ENCODE measurements at places on chromosomes 1 and 21. TPM values are rescaled to one million over a fixed set of nuclear protein-coding genes. Genes with fewer than 3 reads are reported as not detected.
A peak's percentile ranks its signal among the peaks of the same experiment; 100 is the strongest.

The RAB42 gene
- not detected for total RNA-seq

DNA sequence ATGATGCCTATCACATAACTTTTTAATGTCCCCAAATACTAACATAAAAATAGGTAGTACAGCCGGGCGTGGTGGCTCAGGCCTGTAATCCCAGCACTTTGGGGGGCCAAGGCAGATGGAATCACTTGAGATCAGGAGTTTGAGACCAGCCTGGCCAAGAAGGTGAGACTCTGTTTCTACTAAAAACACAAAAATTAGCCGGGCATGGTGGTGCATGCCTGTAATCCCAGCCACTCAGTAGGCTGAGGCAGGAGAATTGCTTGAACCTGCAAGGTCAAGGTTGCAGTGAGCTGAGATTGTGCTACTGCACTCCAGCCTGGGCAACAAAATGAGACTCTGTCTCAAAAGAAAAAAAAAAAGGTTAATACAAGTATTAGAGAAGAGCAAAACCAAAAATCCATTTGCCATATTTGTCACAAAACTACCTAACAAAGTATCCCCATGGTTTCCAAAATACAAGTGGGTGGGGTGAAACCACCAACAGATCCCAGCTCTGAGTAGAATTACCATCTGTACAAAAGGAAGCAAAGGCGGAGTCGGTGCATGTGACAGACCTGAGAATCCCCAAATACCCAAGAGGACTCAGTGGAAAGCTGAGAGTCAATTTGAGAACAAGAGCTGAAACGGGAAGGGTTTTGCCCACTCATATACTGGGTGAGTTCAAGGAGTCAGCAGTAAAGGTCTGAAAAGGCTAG lies 113.2 kb downstream of the TOMM20 start:
- H3K27me3 ChIP-seq: no peaks in the 10 kb centered on the region
- H3K36me3 ChIP-seq: peaks cover 15% of the 10 kb centered on the region
- H3K4me3 ChIP-seq: no peak overlapping the region
- peak overlapping the region; percentile 94 for H3K27ac ChIP-seq
- peaks cover 93% of the 10 kb centered on the region for H3K4me1 ChIP-seq
- peak; percentile 84 for DNase-seq

The MIXL1 gene
- total RNA-seq: not detected

GRCh38 chr1:106717591-106717990 lies 338.9 kb upstream of the PRMT6 start:
- H3K36me3 ChIP-seq: no peaks in the 10 kb centered on the region
- no peak overlapping the region for H3K27ac ChIP-seq
- no peak for DNase-seq
- no peaks in the 10 kb centered on the region for H3K4me1 ChIP-seq
- H3K27me3 ChIP-seq: no peaks in the 10 kb centered on the region

GRCh38 chr1:156664046-156664766 lies 13.0 kb downstream of the NES start:
- no peaks in the 10 kb centered on the region for H3K27me3 ChIP-seq
- H3K4me3 ChIP-seq: no peak overlapping the region
- peaks cover 22% of the 10 kb centered on the region for H3K4me1 ChIP-seq
- no peaks in the 10 kb centered on the region for H3K36me3 ChIP-seq
- no peak overlapping the region for H3K27ac ChIP-seq

- H3K4me1 ChIP-seq: no peaks in the 10 kb centered on the region
- DNase-seq: no peak
- H3K4me3 ChIP-seq: no peak overlapping the region
- no peaks in the 10 kb centered on the region for H3K27me3 ChIP-seq
- H3K27ac ChIP-seq: peak overlapping the region; percentile 59
Measured at GRCh38 chr1:30934613-30935012, 26.1 kb upstream of the SDC3 start.

DNA sequence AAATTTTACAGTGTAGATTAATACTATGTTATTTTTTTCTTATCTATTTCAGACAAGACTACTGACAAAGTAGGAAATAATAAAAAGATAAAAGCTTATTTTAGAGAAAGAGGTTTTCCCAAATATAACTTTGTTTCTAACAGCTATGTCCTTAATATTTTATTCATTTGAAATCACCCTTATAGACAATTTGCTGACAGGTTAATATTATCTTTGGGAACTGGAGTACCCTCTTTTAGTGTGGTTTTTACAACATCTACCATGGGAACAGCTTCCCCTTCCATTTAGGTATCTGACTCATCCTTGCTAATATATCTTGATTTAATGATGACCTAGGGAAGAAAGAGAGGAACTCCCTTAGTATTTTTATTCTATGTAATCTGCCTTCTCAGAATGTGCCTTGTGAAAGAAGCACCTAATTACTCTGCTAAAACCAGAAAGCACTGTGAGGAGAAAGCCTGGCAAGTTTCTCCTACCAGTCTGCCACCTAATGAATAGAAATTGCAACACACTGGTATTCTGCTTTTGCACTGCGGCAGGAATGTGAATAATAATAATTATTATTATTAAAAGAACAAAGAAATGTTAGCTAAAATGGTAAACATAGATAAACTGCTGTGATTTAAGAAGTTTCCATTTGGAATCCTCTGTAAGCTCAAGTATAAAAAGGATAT lies 192.8 kb downstream of the PDE4B start:
- H3K27ac ChIP-seq: no peak overlapping the region
- H3K4me3 ChIP-seq: no peak overlapping the region
- DNase-seq: no peak
- H3K27me3 ChIP-seq: peaks cover 8% of the 10 kb centered on the region
- no peaks in the 10 kb centered on the region for H3K4me1 ChIP-seq

DNA sequence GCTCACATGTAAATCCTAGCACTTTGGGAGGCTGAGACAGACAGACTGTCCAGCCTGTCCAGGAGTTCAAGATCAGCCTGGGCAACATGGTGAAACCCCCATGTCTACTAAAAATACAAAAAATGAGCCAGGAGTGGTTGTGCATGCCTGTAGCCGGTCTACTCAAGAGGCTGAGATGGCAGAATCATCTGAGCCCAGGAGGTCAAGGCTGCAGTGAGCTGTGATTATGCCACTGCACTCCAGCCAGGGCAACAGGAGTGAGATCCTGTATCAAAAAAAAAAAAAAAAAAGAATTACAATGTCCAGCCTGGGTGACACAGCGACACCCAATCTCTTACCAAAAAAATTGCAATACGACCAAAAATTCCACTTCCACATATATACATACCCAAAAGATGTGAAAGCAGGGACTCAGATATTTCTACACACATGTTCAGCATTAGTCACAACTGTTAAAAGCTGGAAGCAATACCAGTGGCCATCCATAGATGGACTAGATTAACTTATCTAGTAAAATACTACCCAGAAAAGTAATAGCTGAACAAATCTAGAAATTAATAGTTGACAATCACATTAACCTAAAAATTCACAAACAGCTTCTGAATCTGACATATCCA lies 49.2 kb downstream of the ASH1L start:
- H3K27ac ChIP-seq: no peak overlapping the region
- peaks cover 4% of the 10 kb centered on the region for H3K36me3 ChIP-seq
- no peaks in the 10 kb centered on the region for H3K27me3 ChIP-seq
- H3K4me1 ChIP-seq: peaks cover 49% of the 10 kb centered on the region
- DNase-seq: no peak

GRCh38 chr1:94873520-94874351 lies 53.2 kb downstream of the CNN3 start:
- DNase-seq: no peak
- no peaks in the 10 kb centered on the region for H3K36me3 ChIP-seq
- no peak overlapping the region for H3K27ac ChIP-seq
- H3K4me3 ChIP-seq: no peak overlapping the region
- H3K4me1 ChIP-seq: no peaks in the 10 kb centered on the region

DNA sequence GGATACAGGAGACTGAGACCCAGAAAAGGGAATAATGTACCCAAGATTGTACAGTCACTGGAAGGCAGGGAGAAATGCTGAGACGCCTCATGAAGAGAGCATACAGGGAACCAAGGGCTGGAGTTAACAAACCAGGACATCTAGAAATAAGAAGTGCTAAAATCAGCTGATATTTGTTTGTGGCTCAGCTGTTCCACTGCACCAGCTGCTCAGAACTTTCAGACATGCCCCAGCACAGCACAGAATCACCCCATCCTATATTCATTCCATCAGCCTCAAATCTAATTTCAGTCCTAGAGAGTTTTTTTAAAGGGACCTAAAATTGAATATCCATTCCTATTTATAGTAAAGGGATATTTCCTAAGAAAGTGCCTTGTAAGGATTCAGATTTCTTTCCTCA lies 60.2 kb downstream of the DAB1 start:
- H3K4me1 ChIP-seq: no peaks in the 10 kb centered on the region
- no peak overlapping the region for H3K4me3 ChIP-seq
- DNase-seq: no peak
- H3K36me3 ChIP-seq: no peaks in the 10 kb centered on the region
- no peak overlapping the region for H3K27ac ChIP-seq

DNA sequence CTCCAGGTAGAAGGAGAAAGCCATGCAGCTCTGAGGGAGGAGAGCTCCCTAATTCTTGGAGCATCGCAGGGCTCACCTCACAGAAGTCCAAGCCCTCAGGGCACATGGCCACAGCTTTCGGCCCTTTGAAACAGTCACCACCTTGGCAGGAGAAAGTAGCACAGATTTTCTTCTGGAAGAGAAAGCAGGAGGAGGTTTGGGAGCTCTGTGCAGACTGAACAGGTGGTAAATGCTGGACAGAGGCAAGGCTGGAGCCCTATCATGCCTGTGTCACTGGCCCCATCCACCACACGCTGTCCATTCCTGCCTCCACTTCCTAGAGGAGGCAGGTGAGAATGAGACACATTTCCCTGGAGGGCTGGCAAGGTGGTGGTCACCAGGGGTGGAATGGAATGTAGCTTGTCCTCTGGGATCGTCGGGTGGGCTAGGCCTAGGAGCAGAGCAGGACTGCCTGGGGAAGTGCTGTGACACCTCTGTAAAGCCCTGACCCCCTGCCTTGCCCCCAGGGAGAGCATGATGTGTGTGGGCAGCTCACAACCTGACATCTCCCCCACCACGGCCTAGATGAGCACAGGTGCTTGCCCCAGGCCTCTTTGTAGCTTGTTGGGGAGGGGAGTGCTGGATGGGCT lies 2.8 kb upstream of the INPP5B start:
- no peak overlapping the region for H3K4me3 ChIP-seq
- no peak for DNase-seq
- no peak overlapping the region for H3K27ac ChIP-seq
- peaks cover 9% of the 10 kb centered on the region for H3K4me1 ChIP-seq
- H3K27me3 ChIP-seq: no peaks in the 10 kb centered on the region
- no peaks in the 10 kb centered on the region for H3K36me3 ChIP-seq

DNA sequence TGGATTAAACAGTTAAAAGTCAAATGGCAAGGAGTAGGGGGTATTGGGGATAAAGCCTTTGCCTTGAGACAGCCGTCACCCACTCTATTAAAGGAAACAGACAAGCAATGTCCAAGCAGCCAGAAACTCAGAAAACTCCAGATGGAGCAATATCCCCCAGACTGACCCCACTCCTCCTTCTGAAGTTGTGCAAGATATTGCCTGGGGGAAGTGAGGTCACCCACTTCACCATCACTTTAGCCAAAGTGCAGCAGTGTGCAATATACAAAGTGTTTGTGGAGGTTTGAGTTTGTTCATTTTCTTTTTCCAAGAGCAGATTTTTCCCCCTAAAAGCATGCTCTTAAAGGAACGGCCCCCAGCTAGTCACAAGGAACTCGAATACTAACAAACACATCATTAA lies 125.1 kb downstream of the ETS2 start:
- no peak overlapping the region for H3K27ac ChIP-seq
- DNase-seq: no peak
- H3K36me3 ChIP-seq: no peaks in the 10 kb centered on the region
- no peak overlapping the region for H3K4me3 ChIP-seq
- no peaks in the 10 kb centered on the region for H3K4me1 ChIP-seq

The MAP3K7CL gene
- 5.7 TPM for total RNA-seq

The CACHD1 gene
- total RNA-seq: 0.33 TPM

Data from activated CD4-positive, alpha-beta memory T cell treated with anti-CD3 and anti-CD28 coated beads for 36 hours (primary cell).